ENCODE measurements at places on chromosomes 2 and 18.

DNA sequence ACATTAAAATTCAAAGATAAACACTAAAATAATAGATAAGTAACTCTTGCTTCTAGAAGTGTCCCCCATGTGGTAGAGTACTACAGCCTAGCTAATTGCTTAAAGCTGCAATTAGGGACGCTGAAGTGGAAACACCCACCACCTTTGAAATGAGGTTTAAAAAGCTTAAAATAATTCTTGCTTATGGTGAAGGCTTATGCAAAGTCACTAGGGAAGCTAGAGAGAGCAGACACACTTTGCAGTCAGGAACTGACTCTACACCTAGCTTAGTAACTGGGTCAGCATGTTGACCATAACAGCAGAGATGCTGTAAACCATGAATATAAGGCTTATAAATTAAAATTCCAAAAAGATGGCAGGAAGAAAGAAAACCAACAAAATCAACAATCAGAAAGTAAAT is 65.4 kb upstream of the DSG1 start:
- DNase-seq = no peak

DNA sequence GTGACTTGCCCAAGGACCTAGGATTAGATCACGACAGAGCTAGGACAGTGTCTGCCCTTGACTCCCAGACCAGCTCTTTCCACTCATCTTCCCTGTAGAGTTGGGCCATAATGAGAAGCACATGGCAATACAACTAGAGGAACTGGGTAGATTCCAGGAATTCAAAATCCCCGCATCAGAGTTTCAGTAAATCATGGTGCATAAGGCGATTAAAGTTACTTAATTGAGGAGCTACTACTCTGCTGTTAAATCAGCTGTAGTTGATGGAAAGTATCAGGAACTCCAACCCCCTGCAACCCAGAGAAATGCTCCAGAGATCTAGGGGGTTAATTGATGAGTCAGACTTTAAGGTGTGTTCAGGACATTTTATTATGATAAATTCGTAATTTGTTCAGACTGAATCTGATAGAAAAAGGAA is 5.7 kb downstream of the ANTXR1 start:
- DNase-seq = no peak

- no peak for DNase-seq
Observed at GRCh38 chr2:120536141-120536540, 190.2 kb downstream of the INHBB start.

DNA sequence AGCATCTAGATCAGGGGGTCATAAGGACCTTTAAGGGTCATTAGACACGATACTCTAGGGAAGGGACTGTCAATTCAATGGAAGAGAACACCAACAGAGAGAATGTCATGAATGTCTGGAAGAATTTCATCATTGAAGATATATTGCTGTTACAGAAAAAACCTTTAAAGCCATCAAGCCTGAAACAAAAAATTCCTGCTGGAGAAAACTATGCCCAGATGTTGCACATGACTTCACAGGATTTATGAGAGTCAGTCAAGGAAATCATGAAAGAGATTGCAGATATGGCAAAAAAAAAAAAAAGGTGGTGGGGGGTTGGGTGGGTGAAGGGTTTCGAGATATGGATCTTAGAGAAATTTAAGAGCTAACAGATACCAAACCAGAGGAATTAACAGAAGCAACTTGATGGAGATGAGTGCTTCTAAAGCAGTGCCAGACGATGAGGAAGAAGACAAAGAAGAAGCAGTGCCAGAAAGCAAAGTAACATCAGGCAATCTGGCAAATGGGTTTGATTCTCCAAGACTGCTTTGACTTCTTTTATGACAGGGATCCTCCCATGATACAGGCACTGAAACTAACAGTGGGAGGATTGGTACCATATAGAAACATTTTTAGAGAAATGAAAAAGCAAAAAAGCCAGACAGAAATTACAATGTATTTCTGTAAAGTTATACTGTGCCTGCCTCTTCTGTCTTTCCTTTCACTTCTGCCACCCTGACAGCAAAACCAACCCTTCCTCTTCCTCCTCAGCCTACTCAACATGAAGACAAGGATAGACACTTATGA is 28.5 kb downstream of the MAP4K3 start:
- DNase-seq = no peak

GRCh38 chr2:229375251-229375650 is 104.2 kb upstream of the PID1 start:
- DNase-seq = no peak

DNA sequence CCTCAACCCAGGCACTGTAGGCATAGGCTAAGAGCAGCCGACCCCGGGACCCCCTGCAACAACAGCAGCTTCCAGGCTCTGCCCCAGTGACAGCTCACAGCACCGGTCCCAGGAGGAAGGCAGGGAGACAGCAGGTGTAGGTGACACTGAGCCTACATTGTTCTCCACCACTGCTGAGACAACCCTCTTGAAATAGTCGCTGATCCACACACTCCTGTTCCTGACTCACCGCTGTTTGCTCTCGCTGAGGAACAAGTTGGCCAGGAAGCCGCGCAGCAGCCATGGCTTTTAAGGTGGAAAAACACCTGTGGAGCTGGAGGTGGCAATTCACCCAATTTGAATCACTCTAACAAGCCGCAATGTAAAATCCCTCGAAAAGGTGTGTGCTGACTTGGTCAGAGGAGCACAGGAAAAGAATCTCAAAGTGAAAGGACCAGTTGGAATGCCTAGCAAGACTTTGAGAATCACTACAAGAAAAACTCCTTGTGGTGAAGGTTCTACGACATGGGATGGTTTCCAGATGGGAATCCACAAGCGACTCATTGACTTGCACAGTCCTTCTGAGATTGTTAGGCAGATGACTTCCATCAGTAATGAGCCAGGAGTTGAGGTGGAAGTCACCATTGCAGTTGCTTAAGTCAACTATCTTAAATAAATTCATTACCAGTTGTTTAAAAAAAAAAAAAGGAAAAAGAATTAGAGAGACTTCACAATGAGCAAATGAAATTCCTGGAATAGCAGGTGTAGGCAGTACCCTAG is 167.5 kb downstream of the ARL4C start:
- no peak for DNase-seq

DNA sequence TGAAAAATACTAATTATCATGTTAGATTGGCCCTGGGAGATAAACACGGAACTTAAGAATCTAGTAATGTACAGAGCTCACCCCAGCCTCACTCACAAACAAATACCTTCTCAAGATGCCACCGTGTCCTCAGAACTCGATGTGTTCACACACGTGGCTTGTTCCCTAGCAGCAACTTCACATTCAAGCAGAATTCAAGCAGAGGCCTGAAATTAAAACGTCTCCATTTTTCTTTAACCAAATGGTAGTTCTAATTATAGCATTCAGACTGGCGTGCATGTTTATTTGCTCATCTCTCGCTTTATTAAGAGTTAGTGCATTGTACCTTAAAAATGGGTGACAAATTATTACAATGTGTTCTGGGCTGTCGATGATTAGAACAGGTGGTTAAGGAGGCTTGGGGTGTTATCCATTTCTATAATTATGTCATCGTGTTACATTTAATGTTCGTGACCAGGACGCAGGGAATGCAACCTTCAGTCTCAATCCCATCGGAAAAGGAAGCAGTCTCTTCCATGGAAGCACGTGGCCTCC is 57.3 kb upstream of the SLC66A3 start:
- no peak for DNase-seq

DNA sequence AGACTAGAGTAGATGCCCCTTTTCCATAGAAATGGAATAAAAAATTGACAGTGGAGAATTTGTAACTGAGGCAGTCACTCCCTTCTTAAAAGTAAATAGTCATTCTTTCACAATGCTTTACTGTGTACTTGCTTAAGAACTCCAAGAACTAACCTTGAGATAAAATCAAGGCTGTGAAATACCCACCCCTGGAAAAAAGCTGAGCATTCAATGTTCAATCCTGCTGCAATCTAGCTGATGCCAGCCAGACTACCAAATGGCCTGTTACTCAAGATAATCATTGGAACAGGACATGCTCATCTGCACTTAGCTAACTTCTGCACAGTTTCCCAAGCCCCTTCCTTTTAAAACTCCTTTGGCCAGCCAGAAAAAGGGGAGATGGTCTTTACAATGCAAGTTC is 367.4 kb upstream of the GULP1 start:
- no peak for DNase-seq

GRCh38 chr18:63061303-63061702 is 258.3 kb downstream of the BCL2 start:
- DNase-seq = no peak

DNA sequence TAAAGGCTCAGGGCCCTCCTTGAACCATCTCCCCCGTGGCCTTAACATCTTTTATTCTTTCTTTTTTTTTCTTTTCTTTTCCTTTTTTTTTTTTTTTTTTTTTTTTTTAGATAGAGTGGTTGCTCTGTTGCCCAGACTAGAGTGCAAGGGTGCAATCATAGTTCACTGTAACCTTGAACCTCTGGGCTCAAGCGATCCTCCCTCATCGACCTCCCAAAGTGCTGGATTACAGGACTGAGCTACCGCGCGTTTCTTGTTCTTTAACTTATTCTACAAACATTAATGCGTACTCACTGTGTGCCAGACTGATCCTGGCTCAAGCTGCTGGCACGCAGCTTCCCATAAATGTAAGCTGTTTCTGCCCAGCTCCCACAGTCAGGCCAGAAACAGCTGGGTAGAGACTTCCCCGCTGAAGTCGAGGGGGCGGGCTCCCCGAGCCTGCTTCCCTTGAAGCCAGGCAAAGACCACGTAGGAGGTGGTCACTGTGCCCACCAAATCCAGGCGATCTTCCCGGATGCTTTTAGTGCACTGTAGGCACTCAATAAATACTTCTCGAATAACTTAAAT is 29.2 kb upstream of the ATP6V1B1 start:
- no peak for DNase-seq

- no peak for DNase-seq
Observed at GRCh38 chr2:23497063-23497462, 112.1 kb downstream of the KLHL29 start.

DNA sequence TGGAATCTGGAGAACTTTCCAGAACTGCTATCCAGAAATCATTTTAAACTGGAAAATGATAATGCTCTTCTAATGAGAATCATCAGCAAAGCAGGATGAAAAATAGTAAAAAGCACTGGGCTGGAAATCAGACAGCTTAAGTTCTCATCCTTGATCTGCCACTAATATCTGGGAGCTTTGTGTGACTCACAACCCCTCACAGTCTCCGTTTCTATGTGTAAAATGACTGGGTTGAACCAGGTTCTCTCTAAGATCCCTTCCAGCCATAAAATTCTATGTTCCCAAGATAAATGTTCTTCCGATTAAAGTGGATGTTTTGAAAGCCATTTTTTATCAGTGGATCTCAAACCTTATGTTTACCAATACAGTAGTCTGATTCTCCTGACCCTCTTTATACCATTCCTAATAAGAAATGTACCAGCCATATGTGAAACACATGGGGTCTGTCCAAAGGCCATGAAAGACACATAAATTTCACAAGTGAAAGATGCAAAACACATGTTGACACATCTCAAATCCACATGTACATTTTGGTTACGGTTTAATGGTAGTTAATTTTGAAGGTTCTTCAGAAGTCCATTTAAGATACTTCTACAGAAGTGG is 188.8 kb downstream of the EN1 start:
- no peak for DNase-seq

DNA sequence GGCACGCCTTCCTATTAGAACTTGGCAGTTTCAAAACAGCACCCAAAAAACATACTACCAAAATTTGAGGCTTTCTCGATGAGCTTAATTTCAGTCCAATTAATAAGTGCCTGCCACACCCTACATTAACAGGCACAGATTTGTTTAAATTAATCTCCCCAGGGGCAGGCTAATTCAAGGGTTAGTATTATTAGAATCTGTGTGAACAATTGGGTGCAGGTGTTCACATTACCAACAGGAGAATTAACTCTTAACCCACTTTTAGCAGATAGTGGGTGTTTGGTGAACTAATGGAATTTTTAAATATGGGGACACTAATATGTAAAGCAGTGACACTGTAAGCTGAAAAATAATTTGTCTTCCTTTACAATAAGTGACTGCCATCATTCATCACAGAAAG is 4.1 kb downstream of the MBD2 start:
- DNase-seq = no peak

DNA sequence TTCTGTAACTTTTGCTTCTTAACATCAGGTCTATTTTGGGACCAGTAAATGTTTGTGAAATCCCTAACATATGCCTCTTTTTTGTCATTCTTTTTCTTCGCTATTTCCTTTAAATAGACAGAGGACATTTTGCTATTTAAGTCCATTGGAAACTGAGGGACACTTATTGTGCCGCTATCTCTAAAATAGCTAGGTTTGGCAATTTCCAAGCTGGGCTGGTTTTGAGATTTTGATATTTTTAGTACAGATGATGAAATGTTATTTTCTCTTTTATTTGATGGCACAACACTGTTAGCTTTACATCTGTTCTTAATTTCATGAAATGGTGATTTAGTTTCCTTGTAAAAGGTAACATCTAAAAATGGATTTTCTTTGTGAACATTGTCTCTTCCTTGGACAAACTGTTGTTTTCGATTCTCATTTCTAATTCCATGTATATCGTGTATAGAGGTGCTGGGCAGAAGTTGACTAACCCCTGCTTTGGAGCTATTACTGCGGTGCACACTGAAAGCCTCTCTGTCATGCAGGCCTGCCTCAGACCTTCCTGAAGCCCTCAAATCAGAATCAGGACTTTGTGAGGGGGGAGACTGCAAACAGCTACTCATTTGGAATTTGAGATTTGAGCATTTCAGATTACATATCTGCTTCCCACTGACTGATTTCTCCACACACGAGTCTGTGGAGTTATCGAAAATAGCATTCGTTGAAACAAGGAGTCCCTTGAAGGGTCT is 594 bp downstream of the RAD51AP2 start:
- DNase-seq = no peak

- DNase-seq = no peak
Observed at GRCh38 chr2:120807751-120808150, 72.1 kb downstream of the GLI2 start.

DNA sequence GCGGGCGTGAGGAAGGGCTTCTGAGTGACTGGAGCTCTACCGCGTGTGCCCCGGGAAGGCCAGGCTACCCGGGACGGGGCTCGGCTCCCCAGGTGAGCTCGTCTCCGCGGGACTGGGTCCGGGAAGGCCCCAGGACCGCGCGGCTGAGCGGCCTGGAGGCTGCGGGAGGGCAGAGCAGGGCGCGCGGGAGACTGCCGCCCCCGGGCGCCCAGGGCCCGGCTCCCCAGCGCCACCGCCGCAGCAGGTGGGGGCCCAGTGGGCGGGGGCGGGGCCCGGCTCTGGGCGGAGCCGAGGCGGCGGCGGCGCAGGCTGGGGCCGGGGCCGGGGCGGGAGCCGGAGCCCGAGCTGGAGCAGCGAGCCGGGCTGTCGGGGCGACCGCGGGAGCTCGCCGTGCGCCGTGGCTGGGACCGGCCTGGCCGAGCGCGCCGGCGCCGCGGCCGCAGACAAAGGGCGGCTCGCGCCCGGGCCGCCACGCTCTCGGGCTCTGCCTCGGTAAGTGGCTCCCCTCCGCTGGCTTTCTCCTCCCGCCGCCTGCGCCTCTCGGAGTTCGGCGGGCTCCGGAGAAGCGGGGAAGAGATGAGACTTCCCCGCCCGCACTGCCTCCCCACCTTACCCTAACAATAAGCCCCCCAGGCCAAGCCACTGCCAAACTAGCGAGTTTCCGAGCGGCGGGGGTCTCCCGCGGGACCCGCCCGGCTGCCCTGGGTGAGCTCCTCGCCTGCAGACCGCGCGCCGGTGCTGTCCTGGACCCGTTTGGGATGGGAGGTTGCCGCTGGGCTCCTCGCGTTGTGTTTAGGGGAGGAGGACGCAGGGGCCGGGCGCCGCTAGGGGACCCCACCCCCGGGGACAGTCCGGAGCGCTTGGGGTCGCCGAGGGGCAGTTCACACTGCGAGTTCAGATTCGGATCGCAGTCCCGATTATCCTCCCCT is at the start of gene MAPK4:
Gene MAPK4, plus strand, starts transcription at position 336 of the 929 bp plus-strand sequence. CDS start 103,872 bp downstream, outside the sequence.
- DNase-seq = no peak

Measured in T-helper 2 cell (primary cell).